ENCODE measurements at places on chromosomes 7 and 10. TPM values are rescaled to one million over a fixed set of nuclear protein-coding genes. Genes with fewer than 3 reads are reported as not detected.

The CYP3A4 gene
- not detected for total RNA-seq

DNA sequence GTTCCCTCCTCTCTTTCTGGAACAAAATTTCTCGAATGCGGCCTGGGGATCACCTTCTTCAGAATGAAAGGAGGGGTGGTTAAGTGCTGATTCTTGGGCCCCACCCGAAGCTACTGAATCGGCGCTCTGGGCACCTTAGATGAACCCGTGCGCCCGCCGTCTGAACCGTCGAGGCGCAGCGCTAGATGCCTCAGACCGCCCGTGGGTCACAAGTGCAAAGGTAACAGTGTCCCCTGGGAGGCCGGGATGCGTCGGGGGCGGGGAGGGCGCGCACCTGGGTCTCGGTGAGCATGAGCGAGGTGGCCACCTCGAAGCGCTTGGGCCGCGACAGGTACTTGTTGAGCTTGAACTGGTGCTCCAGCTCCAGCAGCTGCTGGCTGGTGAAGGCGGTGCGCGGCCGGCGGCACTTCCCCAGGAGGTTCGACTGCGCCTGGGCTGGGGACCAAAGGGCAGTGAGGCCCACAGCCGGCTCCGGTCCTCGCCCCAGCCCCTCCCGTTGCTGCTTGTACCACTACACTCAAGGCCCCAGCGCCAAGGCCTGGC, 4.2 kb downstream of the MNX1 start:
- ATAC-seq, result no peak

The LIPJ gene
- not detected for total RNA-seq

GRCh38 chr10:23331567-23332301, 12.9 kb downstream of the C10orf67 start:
- ATAC-seq, result peak; percentile 35

GRCh38 chr10:81784111-81784597, 90.8 kb upstream of the NRG3 start:
- ATAC-seq, result no peak

Measured in activated T-helper 17 cell treated with anti-CD3 and anti-CD28 coated beads, Interleukin-2, amount 50 U/mL, for 72 hours (primary cell).